ENCODE measurements at places on chromosomes 7 and 10. TPM values are rescaled to one million over a fixed set of nuclear protein-coding genes. Genes with fewer than 3 reads are reported as not detected.

The TAS2R3 gene
- 1.1 TPM for total RNA-seq

The WDR86 gene
- 23.3 TPM for total RNA-seq

The GLUD1 gene
- total RNA-seq, result 72.0 TPM

The MSS51 gene
- total RNA-seq, result 1.7 TPM

The HSPA12A gene
- total RNA-seq, result 28.4 TPM

The SLC26A5 gene
- total RNA-seq, result 3.3 TPM

The RBM20 gene
- total RNA-seq, result 10.6 TPM

The OPTN gene
- total RNA-seq, result 38.7 TPM

The GRK5 gene
- 9.6 TPM for total RNA-seq

The SSC4D gene
- total RNA-seq, result 1.6 TPM

The TSPAN13 gene
- total RNA-seq, result 74.1 TPM

The CLRN3 gene
- total RNA-seq, result not detected

The SFRP5 gene
- 0.98 TPM for total RNA-seq

The RFC2 gene
- total RNA-seq, result 49.4 TPM

The EXOC4 gene
- 98.6 TPM for total RNA-seq

The ZNF273 gene
- 6.3 TPM for total RNA-seq

The NUPR2 gene
- total RNA-seq, result not detected

The DPP6 gene
- total RNA-seq, result 2.3 TPM

The FAM13C gene
- not detected for total RNA-seq

The SPDYE9 gene
- total RNA-seq, result 0.90 TPM

The C10orf62 gene
- total RNA-seq, result not detected

The FOXI2 gene
- total RNA-seq, result 1.0 TPM

The TMEM26 gene
- total RNA-seq, result 0.04 TPM

The PHKG1 gene
- total RNA-seq, result 0.78 TPM

The LRRC18 gene
- 0.18 TPM for total RNA-seq

The MYO1G gene
- total RNA-seq, result 1.1 TPM

The BEND7 gene
- total RNA-seq, result 16.0 TPM

The ADD3 gene
- total RNA-seq, result 127 TPM

The VSTM2A gene
- total RNA-seq, result 37.1 TPM

The HABP2 gene
- total RNA-seq, result 0.24 TPM

The GBX1 gene
- not detected for total RNA-seq

The PILRB gene
- total RNA-seq, result 55.0 TPM

The THSD7A gene
- total RNA-seq, result 1.2 TPM

The PDK4 gene
- total RNA-seq, result 4.1 TPM

The TIAL1 gene
- 45.5 TPM for total RNA-seq

The ATRNL1 gene
- 26.4 TPM for total RNA-seq

The CCDC3 gene
- 0.69 TPM for total RNA-seq

The SLC26A3 gene
- not detected for total RNA-seq

The REPIN1 gene
- total RNA-seq, result 57.3 TPM

The HDAC9 gene
- 62.5 TPM for total RNA-seq

The ACHE gene
- 0.98 TPM for total RNA-seq

The STARD3NL gene
- 108 TPM for total RNA-seq

The OPALIN gene
- 0.52 TPM for total RNA-seq

The VSTM4 gene
- 2.7 TPM for total RNA-seq

The PLEKHA8 gene
- 19.3 TPM for total RNA-seq

The BICC1 gene
- 3.2 TPM for total RNA-seq

The VAX1 gene
- 0.17 TPM for total RNA-seq

The C10orf53 gene
- 0.76 TPM for total RNA-seq

All from motor neuron (in vitro differentiated cells).